Daoy (cell line): ENCODE measurements at places on chromosomes 2 and 18. TPM values are rescaled to one million over a fixed set of nuclear protein-coding genes. Genes with fewer than 3 reads are reported as not detected.

GCG gene
- total RNA-seq, result not detected in 2 replicates

ACMSD gene
- not detected in 2 replicates for total RNA-seq

GRCh38 chr2:105969552-105969951 is 224.5 kb downstream of the UXS1 start:
- no peak for DNase-seq

DNA sequence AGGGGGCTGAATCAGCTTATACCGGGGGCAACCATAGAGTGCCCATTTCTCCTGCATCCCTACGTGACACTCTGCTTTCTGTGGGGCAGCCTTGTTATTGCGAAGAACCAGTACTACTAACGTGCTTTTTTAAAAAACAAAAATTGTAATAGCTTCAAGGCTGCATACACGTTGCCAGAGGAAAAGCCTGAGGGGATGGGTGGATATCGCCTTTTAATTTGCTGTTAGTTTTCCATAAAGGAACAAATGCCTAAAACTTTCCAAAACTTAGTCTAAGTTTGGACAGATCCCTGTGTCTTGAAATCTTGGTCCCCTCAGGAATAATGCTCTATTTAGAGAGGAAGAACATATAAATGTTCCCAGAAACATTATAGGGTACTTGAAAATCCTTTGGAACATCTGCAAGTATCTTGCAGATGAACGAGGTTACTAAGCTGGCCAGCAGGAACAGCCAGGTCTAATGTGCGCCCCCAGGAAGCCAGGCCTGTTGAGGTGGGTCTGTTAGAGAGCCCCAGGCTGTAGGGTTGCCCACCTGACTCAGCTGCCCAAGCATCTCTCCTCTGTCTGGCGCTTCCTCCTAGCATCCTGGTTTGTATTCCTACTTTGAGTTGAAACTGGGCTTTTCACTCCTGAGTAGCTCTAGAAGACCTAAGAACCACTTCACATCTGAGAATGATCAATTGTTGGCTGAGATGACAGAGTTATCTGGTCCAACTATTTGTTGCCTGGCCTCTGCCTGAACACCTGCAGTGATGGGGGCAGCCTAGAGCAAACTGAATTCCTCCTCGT is 96.9 kb downstream of the TGOLN2 start:
- DNase-seq, result no peak

- DNase-seq, result no peak
Measured at GRCh38 chr2:64492272-64492671, 31.9 kb upstream of the AFTPH start.

DNA sequence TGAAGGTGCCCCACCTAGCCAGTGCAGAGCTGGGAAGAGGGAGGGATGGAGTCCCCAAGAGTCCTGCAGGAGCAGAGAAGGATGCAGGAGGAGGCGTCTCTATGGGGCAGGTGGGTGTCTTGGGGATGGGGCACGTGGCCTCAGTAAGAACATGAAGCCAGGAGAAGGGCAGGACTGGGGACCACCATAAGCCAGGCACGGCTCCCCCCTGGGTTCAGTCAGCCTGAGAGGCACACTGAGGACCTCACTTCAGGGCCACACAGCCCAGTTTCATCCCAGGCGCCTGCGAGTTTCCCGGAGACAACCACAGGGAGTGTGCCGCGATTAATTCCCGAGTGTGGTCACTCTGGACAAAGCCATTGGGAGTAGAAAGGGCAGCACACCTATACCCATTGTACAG is 120.3 kb downstream of the GYPC start:
- DNase-seq, result no peak

DNA sequence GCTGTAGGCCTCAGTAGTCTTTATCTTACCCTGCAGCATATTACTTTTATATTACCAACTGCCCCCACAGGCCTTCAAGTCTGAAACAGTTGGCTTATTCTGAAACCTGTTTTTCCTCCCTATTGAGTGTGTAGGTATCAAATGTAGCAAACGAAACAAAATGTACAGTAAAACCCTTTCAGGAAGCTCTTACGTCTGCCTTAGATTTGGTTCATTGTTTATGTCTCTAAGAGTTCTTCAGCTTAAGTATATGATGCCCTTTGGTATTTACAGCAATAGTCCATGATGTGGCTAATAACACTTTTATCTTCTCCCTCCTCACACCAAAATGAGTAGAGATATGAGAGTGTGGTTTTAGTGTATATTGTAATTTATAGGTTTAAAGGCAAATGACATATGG is 108.8 kb downstream of the DOCK10 start:
- DNase-seq, result no peak
